NCI-H1105 (cell line): ENCODE measurements at places on chromosomes 3 and 15.

- DNase-seq: no peak
These were observed 322.5 kb downstream of the CHL1 start for GRCh38 chr3:519026-519425.

DNA sequence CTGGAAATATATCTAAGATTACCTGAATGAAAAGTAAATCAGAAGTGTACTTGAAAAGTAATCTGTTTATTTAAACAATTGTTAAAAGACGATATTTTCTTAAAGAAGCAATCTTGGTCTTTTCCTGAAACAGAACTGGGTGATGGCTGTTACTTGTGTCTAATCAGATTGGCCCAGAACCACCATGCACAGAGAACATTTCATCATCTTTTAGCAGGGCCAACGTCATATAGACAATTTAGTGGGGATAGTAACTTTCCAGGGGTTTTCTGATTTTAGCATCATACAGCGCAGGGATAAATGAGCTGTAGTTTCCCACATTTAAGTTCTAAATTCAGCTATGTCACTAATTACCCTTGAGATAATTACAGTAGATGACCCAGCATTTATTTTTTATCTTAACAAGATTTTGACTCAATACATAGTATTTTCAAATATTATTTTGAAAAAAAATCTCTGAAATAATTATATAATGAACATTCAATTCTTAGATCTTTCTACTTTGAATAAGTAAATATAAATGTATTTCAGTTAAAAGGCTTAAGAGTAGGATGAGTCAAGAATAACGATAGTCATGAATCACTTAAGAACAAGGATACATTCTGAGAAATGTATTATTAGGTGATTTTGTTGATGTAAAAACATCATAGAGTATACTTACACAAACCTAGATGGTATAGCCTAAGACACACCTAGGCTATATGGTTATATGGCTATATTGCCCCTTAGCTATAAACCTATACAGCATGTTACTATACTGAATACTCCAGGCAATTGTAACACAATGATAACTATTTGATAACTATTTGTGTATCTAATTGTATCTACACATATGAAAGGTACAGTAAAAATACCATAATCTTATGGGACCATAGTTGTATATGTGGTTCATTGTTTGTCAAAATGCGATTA lies 103.8 kb upstream of the MME start:
- no peak for DNase-seq

DNA sequence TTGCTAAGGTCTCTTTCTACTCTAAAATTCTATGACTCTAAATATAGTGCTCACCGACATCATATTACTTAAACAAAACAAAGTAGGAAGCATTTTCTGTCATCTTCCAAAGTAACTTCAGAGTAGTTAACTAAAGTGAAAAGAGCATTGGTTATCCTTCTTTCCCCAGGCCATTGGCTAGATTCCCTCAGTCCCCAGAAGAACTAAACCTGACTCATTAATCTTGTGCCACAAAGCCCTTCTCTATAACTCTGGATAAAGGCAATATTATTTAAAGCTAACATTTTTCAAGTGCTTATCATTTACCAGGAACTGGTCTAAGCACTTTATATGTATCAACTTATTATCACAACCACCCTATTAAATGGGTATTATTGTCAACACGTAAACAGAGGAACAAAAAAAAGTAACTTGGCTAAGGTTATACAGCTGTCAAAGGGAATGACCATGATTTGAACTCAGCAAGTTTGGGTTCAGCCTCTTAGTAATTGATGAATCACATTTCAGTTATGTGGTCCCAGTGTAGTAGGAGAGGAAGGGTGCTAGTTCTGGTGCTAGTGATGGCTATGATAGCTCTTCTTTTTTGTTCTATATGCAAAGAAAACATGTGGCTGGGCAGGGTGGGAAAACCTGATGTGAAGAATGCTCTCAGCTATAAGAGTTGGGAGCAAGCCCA lies 304.9 kb downstream of the FGF12 start:
- no peak for DNase-seq

DNA sequence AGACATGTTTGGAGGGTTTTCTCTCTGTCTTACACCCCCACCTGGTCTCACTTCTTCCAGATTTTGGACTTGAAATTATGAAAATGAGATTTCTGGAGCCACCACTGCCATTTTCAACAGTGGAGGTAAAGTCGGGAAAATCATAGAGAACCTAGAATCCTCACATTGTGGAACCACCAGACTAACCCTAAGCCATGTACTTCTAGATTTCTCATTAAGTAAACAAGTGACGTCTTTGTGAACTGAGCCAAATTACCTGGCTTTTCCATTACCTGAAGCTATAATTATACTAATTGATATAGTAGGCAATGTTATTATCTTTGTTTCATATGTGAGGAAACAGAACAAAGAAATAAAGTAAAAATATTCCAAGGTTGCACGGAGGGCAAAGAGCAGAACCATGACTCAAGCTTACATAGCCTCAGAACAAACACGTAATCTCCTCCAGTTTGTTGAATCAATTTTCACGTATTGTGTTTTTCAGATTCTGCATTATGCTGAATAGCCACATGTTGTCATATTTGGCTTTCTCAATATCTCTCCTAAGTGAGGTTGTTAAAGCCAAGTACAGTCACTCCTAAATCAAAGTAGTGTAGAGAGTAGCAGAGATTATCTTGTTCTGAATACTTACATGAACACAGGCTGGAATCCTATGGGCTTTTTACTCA lies 101.3 kb upstream of the CMC1 start:
- no peak for DNase-seq

DNA sequence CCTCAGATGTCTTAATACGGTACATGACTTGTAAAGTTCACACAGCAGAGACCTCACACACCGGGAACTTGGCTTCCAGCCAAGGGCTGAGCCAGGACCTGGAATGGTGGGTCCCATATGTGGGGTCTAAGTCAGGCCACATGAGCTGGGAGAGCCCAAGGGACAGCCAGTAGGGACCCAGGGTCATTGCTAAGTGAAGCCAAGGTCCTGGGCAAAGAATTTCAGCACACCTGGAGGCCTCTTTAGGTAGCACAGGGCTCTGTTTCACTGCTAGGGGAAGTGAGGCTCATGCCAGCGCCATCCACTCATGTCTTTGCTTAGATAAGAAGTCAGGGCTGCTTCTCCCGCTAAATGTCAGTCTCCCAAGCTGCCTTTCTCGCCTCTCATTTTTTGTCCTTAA lies 116.6 kb upstream of the TLE3 start:
- no peak for DNase-seq

GRCh38 chr15:94042180-94042928 lies 189.0 kb upstream of the MCTP2 start:
- no peak for DNase-seq

DNA sequence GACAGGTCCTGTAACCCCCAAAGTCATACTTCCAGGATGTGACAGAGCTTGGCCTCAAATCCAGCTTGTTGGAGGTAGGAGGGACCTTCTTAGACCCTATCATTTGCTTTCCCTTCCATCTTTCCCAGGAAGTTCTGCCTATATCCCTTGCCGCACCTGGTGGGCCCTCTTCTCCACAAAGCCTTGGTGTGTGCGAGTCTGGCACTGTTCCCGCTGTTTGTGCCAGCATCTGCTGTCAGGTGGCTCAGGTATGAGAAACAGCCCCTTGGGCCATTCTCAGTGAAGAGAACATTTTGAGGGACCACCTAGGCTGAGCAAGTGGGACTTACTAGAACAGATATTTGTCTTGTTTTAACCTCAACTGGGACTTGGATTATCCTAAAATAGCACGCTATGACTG lies 1.3 kb downstream of the IL17RE start:
- no peak for DNase-seq

DNA sequence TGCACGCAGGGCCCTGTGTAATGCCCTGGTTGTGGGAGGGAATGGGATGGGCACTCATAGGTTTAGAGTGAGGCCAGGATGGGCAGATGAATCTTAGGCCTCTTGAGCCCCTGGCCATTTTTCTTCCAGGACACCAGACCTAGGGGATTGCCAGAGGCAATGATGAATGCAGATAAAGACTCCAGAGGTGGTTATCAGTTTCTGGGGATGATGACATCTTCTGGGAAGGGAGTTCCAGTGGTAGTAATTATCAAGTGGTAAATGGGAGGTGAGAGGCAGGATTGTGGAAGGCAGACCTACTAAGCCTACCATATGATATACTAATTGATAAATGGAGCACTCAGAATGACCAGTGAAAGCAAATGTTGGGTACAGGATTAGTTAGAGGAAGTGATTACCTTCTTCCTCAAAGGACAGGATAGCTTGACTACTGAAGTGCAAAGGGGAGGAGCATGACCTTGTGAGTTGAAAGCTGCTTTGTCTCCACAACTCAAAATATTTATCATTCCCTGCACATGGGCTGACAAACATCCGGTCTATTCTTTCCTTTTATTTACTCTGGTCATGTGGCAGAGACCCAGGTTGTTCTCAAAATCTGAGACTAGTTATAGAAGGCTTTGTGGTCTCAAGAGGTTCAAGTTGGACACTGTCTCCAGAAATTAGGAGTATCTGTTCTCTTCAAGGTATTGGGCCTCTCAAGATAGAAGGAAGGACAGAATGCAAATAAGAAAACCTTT lies 10.2 kb upstream of the MAPK6 start:
- no peak for DNase-seq

DNA sequence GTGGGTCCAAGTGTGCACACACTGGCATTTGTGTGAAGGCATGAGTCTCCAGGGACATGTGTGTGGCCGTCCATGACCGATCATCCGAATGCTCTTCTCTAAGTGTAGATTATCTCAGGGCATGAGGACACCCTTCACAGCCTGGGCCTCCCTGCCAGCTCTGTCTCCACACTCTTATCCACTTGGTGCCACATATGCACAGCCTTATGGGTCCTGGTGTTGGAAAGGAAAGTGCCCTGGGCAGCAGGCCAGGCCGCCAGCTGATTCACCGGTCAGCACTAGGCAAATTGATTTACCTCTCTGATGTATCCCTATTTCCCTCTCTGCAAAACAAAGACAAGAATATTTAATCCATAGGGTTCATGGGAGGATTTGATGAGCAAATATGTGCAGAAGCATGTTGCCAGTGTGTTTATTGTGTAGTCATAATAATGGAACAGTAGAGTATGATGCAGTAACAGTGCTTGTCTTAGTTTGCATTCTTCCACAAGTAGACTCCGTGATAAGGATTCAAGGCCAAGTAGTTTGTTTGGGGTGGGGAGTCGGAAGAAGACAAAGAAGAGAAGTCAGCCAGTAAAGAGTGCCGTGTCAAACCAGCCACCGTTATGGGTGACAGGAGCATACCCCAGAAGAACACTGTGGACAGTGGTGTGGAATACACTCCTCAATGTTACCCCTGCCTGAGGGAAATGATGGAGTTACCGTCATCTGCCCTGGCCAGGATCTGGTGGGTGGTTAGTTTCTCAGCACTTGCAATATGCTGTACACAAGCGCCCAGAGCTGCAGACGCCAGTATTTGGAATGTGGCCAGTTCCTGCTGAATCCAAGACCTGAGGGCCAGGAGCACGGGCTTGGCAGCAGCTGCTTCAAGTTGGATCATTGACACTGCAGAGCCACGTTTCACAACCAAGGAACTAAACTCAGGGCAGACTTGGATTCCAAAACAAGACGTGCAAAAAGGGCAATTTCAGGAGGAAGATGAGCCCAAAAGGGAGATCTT lies 85.1 kb downstream of the MTHFS start:
- peak; percentile 64 for DNase-seq

- DNase-seq: no peak
These were observed 31.9 kb downstream of the RAD18 start for GRCh38 chr3:8931342-8931741.

DNA sequence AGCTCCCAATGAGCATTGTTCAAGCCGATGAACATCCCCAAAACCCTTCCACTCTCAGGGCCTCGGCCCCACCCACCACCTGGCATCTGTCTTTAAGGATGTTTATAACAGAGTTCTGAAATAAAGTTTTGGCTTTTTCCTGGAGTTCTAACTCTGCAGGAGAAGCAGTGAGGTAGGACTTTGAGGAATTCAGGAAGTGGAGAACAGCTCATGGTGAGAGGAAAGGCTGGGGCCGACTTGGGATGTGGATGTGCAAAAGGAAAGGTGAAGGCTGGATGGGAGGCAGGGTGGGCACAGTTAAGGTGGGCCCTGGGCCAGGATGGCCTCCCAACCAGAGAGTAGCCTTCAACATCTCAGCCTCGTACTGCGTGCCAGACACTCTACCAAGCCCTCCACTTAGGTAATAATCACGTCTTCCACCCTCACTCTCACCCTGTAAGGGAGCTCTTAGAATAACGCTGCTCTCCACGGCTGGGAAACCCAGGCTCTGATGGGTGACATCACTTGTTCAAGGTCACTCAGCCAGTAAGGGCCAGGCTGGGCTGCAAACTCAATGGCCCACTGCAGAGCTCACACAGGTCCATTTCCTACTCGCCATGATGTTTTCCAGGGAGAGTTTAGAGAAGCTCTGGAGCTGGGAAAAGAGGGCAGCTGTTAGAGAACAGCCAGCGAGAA lies 28.5 kb downstream of the LIPC start:
- DNase-seq: no peak

DNA sequence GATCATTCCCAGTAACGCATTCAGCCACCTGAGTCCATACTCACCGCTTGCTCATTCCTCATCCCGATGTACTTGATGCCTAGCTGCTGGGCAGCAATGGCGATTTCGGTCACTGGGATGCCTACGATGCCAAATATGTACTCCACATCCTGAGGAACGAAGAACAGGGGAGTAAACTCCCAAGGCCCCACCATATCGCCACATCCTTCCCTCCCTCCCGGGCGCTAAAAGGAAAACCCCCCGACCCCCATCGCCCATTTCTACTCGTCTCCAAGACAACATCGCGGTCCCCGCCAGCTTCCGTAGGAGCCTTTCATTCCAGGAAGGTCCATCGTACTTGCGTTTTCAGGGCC lies 347 bp downstream of the HACL1 start:
- DNase-seq: no peak

DNA sequence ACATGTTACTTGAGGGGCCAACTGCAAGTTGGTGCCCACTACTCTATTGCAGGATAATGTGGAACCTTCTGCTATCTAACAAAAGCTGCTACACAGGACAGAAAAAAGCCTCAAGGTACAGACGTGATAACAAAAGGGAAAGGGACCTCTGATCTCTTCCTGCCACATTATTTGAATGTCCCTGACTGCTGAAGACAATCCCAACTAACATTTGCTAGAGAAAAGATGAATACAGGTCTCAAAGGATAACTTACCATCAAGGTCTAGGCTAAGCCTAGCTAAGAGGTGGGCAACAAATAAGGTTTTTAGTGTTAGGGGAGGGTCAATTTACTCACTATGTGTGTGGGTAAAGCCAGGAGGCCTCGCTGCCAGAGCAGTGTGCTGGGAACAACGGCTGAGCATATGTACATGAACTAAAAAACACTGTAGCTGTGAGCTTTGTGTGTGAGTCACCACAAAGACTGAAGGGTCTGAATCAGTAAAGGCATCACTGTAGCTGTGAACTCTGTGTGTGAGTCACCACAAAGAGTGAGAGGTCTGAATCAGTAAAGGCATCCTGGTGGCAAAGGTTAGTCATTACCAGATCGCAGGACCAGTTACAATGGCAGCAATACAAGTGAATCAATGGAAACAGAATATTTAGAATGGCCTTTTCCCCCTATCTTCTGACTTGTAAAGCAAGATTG lies 111.7 kb downstream of the LMLN start:
- no peak for DNase-seq

GRCh38 chr15:90782442-90782841 lies 65.3 kb downstream of the BLM start:
- no peak for DNase-seq

GRCh38 chr15:88835646-88836045 lies 32.4 kb downstream of the ACAN start:
- DNase-seq: no peak
